ENCODE measurements at places on chromosomes 2 and 18. TPM values are rescaled to one million over a fixed set of nuclear protein-coding genes. Genes with fewer than 3 reads are reported as not detected.
A peak's percentile ranks its signal among the peaks of the same experiment; 100 is the strongest.

DNA sequence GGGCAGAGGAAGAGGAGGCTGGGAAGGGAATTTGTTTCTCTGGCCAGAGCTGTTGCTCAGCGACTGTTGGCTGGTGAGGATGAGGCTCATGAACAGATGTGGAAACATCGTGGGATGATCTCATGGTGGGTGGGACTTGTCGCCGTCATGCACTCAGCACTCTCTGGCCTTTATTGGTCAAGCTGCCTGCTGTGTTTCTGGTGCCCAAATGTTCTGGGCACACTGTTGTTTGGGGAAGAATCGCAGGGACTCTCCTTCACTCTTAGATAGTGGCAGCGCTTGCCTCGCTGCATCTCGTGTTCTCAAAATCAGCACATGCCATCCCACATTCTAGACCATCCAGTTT is 145.6 kb downstream of the AGAP1 start:
- H3K4me1 ChIP-seq = peaks cover 33% of the 10 kb centered on the region
- H3K4me3 ChIP-seq = no peak overlapping the region
- H3K27me3 ChIP-seq = no peaks in the 10 kb centered on the region
- no peaks in the 10 kb centered on the region for H3K36me3 ChIP-seq
- no peak for DNase-seq

GRCh38 chr2:226338825-226339224 is 460.8 kb downstream of the IRS1 start:
- H3K27me3 ChIP-seq = no peaks in the 10 kb centered on the region
- no peak overlapping the region for H3K27ac ChIP-seq
- H3K36me3 ChIP-seq = no peaks in the 10 kb centered on the region

Gene LDLRAD4
- total RNA-seq = 18.4 TPM

DNA sequence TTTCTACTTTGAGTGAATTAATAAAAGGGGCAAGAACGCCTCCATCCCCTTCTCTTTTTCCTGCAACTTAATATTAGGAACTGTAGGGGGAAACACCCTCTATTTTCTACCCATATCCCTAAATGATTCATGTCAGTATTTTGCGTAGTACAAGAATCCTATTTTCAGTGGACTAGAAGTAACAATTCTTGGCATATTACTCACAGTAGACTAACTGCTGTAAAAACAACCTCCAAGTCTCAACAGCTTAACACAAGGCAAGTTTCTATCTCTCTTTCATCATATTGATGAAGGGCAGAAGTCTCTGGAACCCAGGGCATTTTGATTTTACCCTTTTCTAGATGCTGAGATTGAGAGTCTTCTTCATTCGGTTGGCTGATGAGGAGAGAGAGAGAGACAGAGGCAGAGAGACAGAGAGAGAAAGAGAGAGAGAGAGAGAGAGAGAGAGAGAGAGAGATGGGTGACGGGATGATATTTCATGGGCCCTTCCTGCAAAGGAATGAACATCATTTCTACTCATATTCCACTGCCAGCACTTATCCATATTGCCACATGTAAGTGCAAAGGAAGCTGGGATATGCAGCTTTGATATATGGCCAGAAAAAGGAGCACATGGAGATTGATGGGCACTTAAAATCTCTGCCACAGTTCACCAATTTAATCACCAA is 481.6 kb downstream of the LPIN1 start:
- no peak overlapping the region for H3K27ac ChIP-seq
- no peak overlapping the region for H3K4me3 ChIP-seq
- no peaks in the 10 kb centered on the region for H3K27me3 ChIP-seq

DNA sequence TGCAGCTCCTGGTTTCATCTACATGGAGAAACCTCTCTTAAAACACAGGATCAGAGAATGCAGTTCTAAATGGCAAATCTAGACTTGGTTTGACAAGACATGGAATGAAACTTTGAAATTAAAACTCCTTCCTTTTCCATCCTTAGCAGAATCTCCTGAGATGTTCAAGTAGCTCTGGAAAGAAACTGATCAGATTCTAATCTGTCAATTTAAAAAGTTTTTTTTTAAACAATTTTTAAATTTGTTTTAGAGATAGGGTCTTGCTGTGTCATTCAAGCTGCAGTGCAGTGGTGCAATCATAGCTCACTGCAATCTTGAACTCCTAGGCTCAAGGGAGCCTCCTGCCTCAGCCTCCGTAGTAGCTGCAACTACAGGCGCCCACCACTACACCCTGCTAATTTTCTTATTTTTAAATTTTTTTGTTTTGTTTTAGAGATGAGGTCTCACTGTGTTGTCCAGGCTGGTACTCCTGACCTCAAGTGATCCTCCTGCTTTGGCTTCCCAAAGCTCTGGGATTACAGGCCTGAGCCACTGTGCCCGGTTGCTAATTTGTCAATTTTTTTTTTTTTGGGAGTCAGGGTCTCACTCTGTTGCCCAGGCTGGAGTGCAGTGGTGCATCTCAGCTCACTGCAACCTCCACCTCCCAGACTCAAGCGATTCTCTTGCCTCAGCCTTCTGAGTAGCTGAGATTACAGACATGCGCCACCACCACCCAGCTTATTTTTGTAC is 216.7 kb downstream of the TGIF1 start:
- H3K27me3 ChIP-seq = no peaks in the 10 kb centered on the region
- H3K4me3 ChIP-seq = no peak overlapping the region
- no peaks in the 10 kb centered on the region for H3K36me3 ChIP-seq

Gene LCT
- not detected for total RNA-seq

- peaks cover 80% of the 10 kb centered on the region for H3K27me3 ChIP-seq
- no peaks in the 10 kb centered on the region for H3K36me3 ChIP-seq
- H3K4me1 ChIP-seq = peaks cover 8% of the 10 kb centered on the region
- H3K4me3 ChIP-seq = no peak overlapping the region
These were observed 14.7 kb upstream of the BCL11A start for GRCh38 chr2:60567919-60568768.

- peaks cover 72% of the 10 kb centered on the region for H3K36me3 ChIP-seq
- H3K4me3 ChIP-seq = no peak overlapping the region
- no peak for DNase-seq
These were observed 48.9 kb downstream of the DYNC1I2 start for GRCh38 chr2:171735991-171736710.

Gene LYPD6B
- 0.78 TPM for total RNA-seq

DNA sequence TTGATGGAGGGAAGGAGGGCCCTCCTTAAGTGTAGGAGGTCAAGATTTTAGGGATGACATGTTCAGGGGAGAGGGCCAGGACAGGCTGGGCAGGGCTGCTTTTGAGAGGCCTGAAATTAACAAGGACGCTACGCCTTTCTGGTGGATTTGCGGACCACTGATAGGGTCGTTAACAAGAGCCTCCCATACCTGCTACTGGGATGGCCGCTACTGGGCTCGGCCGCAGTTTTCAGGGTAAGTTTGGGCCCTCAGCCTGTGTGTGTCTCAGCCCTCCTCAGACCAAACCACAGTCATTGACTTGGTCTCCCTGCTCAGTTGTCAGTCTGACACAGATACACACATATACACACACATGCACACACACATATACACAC is 180.9 kb downstream of the SMAD2 start:
- H3K4me3 ChIP-seq = no peak overlapping the region
- no peaks in the 10 kb centered on the region for H3K4me1 ChIP-seq
- H3K36me3 ChIP-seq = no peaks in the 10 kb centered on the region

GRCh38 chr2:172200495-172201085 is 97.9 kb upstream of the DLX2 start:
- DNase-seq = no peak
- no peak overlapping the region for H3K4me3 ChIP-seq

- H3K27me3 ChIP-seq = no peaks in the 10 kb centered on the region
- peak overlapping the region; percentile 97 for H3K27ac ChIP-seq
- no peaks in the 10 kb centered on the region for H3K36me3 ChIP-seq
- H3K4me1 ChIP-seq = peaks cover 55% of the 10 kb centered on the region
- no peak for DNase-seq
These were observed 9.5 kb downstream of the ZEB2 start for GRCh38 chr2:144510294-144510991.

GRCh38 chr18:70142001-70142400 is 63.5 kb downstream of the RTTN start:
- H3K27ac ChIP-seq = no peak overlapping the region
- no peaks in the 10 kb centered on the region for H3K27me3 ChIP-seq
- no peak for DNase-seq
- H3K36me3 ChIP-seq = peaks cover 23% of the 10 kb centered on the region

- H3K4me1 ChIP-seq = no peaks in the 10 kb centered on the region
- H3K4me3 ChIP-seq = no peak overlapping the region
- H3K27ac ChIP-seq = no peak overlapping the region
- H3K36me3 ChIP-seq = peaks cover 25% of the 10 kb centered on the region
- no peak for DNase-seq
These were observed 10.1 kb upstream of the SANBR start for GRCh38 chr2:61055557-61055956.

DNA sequence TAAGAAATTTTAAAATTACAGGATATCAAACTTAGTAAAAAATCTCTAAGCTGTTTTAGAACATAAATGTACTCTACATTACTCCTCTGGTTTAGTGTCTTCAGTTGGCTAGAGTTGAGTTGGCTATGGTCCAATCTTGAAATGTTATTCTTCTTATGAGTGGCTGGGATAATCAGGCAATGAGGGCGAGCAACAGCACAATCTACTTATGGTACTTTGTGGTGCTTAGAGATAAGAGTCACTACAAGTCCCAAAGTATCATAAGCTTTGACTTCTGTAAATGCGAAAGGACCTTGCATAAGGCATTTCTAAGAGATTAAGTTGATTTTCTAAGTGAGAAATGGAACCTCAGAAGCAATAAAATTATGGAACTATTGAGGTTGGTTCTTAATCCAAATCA is 361.7 kb downstream of the GPD2 start:
- H3K4me3 ChIP-seq = no peak overlapping the region
- H3K27ac ChIP-seq = no peak overlapping the region
- H3K4me1 ChIP-seq = no peaks in the 10 kb centered on the region
- no peak for DNase-seq

DNA sequence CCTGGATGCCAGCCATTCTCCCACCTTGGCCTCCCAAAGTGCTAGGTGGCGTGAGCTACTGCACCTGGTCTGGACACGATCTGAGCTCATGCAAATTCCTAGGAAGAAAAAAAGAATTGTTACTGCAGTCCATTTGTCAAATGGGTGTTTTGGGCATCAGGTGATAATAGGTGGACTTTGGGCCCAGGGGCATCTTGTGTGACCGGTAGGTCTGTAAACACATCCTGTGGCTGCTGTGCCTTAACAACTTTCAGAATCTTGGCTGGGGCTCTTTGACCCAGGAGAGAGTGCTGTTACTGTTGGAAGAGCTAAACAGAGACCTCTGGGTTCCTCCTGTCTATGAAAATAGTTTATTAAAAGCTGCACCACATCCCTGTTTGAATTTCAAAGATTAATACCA is 34.9 kb upstream of the TFCP2L1 start:
- no peak for DNase-seq
- H3K27me3 ChIP-seq = no peaks in the 10 kb centered on the region
- no peaks in the 10 kb centered on the region for H3K36me3 ChIP-seq
- H3K4me1 ChIP-seq = no peaks in the 10 kb centered on the region

DNA sequence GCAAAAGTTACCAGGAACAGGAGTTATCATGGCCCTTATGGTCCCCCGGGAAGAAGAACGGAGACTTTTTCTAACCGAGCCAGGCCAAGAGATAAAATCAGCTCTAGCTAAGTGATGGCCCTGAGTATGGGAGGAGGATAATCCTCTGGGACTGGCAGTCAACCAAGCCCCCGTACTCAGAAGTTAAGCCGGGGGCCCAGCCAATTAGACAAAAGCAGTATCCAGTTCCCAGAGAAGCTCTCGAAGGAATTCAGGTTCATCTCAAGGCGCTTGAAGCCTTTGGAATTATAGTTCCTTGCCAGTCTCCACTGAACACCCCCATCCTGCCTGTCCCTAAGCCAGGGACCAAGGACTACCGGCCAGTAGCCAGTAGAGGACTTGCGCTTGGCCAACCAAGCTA is 365.3 kb upstream of the TCF4 start:
- H3K27me3 ChIP-seq = no peaks in the 10 kb centered on the region
- DNase-seq = no peak
- no peak overlapping the region for H3K4me3 ChIP-seq
